ENCODE measurements at places on chromosomes 1 and 21.

- DNase-seq = no peak
Measured at GRCh38 chr1:77925956-77926355, 37.5 kb downstream of the NEXN start.

DNA sequence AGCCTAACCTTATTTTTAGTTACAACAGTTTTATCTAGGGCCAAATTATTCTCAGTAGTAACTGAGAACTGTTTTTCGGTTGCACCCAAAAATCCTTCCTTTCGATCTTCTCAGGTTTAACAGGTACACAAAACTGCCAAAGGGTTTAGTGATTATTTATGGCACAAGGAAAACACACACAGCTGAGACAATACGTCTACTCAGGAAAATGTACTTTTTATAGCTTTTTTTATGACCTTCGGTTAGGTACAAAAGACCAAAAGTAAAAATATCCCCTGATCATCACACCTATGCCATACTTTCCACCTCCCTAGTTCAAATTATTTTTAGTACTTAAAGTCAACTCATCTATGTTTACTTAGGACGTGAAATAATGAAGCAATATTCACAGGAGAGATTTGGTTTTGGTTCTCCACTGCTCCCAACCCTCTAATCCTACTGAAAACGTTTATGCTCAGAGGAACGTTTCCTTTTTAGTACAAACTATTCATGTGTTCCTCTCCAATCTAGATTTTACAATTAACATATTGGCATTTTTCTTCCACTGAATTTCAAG is 48.7 kb downstream of the TTLL7 start:
- no peak for DNase-seq

DNA sequence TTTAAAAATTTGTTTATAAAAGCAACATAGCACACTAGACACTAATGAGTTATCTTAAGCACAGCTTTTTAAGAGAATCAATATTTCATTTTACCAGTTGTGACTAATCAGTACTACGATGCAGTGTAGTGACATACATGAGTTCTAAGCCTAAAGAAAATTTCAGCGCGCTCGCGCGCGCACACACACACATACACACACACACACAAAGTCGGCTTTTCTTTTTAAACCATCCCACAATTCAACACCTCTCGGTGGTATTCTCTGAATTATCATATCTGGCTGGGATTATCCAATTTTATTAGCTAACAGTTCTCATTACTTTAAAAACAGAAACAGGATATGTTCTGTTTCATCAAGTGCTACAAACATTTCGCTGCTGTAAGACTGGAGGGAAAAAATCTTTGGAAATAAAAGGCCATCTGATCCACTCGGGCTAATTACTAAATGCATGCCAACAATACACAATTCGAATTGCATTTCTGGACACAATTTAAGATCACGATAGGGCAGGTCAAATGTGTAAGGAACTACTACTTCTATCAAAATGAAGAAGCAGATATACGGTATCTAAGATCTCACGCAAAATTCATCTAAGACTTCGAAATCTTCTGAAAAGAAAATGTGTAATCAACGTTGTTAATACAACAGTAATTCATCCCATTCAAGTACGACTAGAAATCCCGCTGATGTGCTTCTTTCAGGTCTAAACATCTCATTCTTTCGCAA is 1.2 kb downstream of the TUT4 start:
- no peak for DNase-seq

DNA sequence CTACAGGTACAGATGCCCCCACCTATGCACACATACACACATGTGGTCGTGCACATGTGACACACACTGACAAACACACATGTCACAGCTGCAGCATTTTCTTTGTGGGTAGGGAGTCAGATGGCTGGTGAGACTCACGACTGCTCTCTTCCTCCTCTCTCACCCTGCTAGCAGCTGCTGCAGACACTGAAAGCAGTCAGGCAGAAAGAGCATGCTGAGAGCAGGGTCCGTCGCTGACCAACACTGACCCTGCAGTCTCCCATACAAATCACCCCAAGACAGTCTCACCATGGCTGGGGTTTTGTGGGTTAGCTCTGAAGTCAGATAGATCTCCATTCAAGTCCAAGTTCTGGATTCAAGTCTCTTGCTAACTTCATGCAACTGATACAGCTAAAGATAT is 188.3 kb downstream of the ASTN1 start:
- no peak for DNase-seq

All from T-helper 22 cell (primary cell).